ENCODE measurements at places on chromosomes 11 and 22.

GRCh38 chr11:8870411-8871170, 40.4 kb upstream of the AKIP1 start:
- DNase-seq: peak; percentile 80

GRCh38 chr11:46208803-46209202, 68.7 kb upstream of the CREB3L1 start:
- no peak for DNase-seq

DNA sequence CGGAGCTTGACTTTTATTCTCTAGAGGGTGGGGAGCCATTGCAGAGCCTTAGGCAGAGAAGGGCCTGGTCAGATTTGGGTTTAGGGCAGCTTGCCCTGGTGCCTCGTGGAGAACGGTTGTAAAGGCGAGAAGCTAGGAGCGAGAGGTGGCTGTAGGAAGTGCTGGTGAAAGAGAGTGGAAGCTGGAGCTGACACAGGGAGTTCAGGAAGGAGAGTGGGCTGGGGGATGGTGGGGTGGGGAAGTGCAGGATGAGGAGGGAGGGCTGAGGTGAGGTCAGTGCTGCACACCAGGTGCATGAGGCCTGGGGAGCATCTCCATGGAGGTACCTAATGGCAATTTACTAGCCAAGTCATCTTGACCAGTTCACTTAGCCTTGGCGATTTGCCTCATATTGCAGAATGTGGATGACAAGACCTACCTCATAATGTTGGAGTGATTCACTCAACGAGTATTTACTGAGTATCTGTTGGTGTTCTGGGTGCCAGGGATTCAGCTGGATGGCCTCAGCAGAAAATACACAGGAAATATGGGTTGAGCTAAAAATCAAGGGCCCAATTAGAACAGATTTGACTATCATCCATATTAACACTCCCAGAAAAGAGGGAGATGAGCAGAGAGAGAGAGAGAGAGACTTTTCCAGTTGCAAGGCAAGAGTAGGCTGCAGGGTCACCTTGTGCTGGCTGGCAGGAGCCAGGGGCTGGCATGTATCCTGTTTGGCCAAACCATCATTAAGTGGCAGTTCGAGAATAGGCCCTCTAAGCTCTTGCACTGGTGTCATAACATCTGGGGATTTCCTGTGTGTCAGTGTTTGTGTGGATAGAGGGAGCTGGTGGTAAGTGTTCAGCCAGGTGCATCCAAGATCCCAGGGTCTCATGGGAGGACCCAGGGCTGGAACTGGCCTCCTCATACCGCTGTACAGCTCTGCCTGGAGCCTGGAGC, 44.4 kb upstream of the CLDN5 start:
- peak; percentile 62 for DNase-seq

DNA sequence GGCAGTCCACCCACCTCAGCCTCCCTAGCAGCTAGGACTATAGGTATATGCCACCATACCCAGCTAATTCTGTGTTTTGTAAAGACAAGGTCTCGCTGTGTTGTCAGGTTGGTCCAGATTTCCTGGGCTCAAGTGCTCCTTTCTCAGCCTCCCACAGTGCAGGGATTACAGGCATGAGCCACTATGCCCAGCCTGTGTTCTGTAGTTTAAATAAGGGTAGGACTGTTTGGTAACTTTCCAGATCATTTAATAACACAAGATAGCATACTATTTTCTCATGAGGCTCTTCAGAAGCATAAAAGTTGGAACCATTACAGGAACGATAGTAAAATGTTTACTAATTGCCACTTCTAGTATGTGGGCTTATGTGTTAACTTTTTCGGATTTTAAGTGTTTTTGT, 38.0 kb upstream of the GRIK4 start:
- no peak for DNase-seq

DNA sequence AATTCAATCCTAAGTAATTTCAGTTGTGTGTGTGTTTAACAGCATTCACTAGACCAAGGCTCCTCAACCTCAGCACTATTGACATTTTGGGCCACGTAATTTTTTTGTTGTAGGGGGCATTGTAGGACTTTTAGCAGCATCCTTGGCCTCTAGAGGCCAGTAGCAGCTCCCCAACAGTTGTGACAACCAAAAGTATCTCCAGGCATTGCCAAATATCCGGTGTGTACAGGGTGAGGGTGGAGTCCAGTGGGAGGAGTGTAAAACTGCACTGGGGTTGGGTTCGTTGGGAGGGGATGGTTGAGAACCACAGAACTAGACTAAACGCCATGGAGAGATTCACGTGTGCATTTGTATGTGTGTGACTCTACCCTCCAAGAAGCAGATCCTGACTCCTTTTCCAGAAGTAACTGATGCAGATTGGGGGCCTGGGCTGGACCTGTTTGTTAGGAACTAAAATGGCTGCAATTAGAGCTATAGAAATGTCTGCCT, 5.9 kb upstream of the PHF21A start:
- peak; percentile 32 for DNase-seq

DNA sequence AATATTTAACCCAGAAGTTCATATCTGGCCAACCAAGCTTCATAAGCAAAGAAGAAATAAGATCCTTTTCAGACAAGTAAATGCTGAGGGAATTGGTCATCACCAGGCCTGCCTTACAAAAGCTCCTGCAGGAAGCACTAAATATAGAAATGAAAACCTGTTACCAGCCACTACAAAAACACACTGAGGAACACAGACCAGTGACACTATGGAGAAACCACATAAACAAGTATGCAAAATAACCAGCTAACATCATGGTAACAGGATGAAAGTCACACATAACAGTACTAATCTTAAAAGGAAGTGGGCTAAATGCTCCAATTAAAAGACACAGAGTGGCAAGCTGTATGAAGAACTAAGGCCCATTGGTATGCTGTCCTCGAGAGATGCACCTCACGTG, 311.4 kb downstream of the DYNC2H1 start:
- peak; percentile 84 for DNase-seq

- DNase-seq: no peak
Measured at GRCh38 chr11:76839311-76839710, 21.4 kb upstream of the ACER3 start.

DNA sequence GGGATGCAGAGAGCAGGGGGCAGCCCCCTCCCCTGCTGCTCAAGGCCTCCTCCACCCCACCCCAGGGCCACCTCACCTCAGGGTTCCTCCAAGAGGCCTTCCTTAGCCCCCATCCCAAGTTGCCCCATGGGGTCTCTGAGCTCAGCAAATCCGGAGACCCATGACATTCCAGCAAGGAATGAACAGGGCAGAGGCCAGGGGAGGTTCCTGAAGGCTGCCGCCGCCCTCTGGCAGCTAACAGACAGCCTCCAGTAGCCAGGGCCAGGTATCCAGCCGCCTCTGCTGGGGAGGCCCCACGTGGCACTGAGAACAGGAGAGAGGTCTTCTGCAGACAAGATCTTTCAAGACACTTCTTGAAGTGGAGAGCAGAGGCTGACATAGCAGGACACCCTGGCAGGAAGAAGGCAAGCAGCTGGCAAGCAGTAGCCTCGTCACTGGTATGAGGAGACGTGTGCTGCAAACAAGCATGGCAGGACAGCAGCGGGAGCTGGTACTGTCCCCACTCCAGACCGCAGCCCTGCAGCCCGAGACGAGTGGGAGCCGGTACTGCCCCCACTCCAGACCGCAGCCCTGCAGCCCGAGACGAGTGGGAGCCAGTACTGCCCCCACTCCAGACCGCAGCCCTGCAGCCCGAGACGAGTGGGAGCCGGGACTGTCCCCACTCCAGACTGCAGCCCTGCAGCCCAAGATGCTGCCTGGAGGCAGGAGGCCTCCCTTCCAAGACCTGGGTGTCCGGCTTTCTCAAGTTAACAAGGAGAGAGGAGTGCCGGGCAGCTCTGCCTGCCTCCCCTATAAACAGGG, 190.6 kb downstream of the IGLL1 start:
- DNase-seq: no peak

GRCh38 chr22:23364389-23364788, 184.1 kb downstream of the BCR start:
- DNase-seq: no peak

- peak; percentile 27 for DNase-seq
Measured at GRCh38 chr11:130313383-130314183, 1.1 kb downstream of the ZBTB44 start.

DNA sequence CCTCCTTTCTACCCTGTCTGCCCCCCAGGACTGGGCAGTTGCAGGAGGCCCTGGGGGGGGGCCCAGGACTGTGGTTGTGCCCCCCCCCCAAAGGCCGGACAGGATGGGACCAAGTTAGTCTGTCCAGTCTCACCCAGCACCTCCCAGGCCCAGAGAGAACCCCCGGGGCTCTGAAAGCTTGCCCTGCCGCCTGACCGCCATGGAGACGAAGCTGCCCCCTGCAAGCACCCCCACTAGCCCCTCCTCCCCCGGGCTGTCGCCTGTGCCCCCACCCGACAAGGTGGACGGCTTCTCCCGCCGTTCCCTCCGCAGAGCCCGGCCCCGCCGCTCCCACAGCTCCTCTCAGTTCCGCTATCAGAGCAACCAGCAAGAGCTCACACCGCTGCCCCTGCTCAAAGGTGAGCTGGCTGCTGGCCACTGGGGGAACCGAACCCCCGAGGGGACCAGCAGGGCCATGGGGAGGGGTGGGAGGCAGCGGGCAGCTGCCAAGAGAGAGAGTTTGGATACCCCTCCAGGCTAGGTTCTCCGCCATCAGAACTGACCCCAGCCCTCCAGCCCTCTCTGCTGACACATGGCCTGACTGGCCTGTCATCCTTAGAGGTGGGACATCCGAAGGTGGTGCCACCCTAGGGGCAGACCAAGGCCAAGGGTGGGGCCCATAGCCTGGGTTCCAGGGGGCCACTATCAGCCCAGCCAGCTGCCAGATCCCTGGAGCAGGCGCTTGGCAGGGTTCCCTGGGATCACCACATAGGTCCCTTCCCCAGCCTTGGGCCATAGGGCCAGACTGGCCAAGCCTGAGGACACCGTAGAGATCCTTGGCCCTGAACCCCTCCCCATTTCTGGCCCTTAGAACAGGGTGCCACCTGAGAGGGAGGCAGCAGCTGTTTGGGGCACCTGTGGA, 1.3 kb downstream of the PPP2R5B start:
- no peak for DNase-seq

- DNase-seq: no peak
Measured at GRCh38 chr11:64568041-64568571, 22.9 kb upstream of the SLC22A12 start.

DNA sequence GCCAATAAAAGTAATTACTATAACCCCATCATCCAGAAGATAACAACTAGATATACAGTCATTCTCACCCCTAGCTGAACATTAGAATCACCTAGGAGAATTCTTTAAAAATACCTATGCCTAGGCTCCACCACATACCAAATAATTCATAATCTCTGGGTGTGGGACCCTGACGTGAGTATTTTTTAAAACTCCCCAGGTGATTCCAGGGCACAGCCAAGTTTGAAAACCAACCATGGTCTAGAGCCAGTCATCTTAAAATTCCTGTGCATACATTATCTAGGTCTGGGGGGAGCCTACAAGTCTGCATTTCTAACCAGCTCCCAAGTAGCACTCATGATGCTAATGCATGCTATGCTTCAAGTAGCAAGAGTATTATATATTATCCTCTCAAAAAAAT, 281.0 kb upstream of the MTNR1B start:
- no peak for DNase-seq

- peak; percentile 27 for DNase-seq
Measured at GRCh38 chr11:101583251-101584128, at the start of gene TRPC6. TSS of gene TRPC6 (minus strand) at chr11:101584007. CDS start at chr11:101583503, 504 bp downstream.

GRCh38 chr22:47309476-47309875, 547.0 kb downstream of the TBC1D22A start:
- no peak for DNase-seq

GRCh38 chr11:102882389-102883024, 7.7 kb upstream of the MMP12 start:
- DNase-seq: peak; percentile 51

DNA sequence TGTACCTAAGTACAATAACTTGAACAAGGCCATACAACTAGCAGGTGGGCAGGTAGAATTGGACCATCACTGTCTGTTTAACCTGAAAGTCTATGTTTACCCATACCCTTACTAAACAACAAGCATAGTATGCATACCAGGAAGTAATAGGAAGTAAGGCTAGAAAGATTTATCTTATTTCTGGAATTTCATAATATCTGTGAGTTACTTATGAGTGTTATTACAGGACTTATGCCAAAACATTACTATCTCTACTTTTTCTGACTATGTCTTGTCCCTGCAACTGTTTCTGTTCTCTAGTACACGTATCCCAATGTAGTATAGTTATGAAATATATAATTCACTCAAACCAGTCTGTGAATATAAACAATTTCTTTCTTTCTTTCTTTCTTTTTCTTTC, 1400.8 kb upstream of the TENM4 start:
- DNase-seq: no peak

DNA sequence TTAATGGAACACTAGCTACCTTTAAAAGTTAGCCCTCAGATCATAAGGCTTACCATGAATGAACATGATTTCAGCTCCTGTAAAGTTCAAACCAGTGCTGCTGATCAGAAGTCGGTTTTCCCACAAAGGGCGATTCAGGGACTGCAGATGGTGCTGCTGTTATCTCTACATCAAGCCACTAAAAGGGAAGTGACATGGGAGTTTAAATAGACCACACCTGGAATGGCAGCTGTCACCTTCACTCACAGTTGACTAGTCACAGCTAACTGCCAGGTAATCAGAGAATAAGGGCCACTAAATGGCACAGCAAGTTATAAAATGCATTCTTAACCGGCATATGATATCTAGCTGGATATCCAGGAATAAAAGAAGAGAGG, 581.1 kb upstream of the ARHGAP42 start:
- DNase-seq: no peak

- no peak for DNase-seq
Measured at GRCh38 chr11:118216621-118217481, 8.0 kb downstream of the JAML start.

DNA sequence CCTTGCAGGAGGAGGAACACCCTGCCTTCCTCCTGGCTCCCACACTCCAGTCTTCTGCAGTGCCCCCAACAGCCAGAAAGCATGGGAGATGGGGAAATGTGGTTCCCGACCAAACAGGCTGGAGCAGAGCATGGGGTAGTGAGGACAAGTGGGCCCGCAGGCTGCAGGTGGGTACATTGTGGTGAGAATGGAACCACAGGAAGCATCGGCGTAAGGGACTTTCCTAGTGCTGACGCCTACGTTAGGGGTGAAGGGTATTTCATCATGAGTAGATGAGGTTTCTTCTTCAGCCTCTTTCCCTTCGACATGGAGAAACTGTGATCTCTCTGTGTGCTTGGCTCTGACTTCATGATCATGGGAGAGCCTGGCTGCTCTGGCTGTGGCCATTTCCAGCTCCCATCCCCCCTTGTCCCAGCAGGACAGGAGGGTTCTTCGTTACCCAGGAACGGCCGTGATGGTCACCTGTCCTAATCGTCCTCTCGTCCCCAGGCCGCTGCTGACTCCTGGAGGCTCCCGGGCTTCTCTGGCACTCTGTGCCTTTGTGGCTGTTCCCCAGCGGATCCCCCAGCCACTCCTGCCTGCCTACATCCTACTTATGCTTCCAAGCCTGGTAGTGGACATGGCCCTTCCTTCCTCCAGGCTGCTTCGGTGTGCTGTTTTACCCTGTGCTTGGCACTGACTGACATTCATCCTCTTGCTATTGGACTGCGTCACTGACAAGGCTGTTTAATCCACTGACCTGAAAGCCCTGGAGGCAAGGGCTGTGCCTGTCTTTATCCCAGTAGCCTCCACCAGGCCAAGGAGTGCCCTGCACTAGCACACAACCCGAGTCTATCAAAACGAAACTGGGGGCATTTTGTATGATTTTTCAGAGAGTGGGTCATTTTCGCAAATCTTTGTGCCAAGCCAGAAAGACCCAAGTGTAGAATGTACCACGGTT, 65.2 kb upstream of the CECR2 start:
- DNase-seq: no peak

GRCh38 chr11:1928470-1928890, 9.0 kb downstream of the TNNT3 start:
- DNase-seq: no peak
